Ureter (tissue), 1 donor: ENCODE measurements at places on chromosomes 13 and 19.

DNA sequence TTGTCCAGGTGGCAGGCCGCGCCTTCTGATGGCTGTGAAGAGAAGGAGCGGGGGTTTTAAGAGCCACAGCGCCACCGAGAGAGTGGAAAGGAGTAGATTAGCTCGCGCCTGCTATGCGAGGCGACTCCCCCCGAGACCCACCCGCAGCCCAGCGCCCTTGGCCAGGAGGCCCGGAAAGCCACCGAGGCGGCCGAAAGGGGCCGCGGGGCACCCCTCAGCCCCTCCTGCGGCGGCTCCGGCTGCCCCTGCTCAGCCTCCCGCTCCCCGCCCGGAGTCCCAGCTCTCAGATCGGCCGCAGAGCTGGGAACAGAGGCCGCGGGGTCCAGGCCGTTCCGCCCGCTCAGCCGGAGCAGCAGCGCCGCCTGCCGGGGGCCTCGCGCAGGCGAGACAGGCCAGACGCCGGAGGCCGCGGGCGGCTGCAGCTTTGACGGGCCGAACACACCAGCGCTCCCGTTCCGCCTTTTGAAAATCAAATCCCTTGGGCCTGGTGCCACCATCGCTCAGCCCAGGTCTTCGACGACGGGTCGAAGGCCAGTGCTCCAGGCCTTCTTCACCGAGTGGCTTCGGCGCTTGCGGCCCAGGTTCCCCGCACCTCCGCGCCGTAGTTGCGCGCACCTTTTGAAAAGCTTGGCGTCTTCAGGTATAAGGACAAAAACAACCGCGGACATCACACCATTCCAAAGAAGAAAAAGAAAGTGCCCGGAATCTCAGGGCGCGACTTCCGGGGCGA, 15.3 kb downstream of the CDX2 start:
- DNase-seq, result peak; percentile 70

DNA sequence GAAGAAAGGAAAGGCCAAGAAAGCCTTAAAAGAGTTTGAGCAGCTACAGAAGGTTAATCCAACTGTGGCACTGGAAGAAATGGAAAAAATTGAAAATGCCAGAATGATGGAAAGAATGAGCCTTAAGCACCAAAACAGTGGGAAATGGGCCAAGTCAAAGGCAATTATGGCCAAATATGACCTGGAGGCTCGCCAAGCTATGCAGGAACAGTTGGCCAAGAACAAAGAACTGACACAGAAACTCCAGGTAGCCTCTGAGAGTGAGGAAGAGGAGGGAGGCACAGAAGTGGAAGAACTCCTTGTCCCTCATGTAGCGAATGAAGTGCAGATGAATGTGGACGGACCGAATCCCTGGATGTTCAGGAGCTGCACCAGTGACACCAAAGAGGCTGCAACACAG, 5.1 kb downstream of the UTP14C start:
- no peak for DNase-seq

DNA sequence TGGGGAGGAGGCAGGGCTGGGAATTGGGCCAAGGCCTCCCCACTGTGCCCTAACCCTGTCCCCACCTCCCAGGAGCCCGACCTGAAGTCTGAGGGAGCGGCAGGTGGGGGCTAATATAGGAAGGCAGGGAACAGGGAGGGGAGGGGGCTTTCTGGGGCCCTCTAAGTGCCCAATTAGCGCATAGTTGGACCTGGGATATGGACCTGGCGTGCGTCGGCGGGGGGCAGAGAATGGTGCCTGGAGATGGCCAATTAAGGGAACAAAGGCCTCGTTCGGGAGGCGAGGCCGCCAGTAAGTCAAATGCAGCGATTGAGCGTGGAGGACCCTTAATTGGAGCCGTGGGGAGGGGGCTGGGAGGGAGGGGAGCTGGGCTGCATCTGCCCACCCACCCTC, at the start of gene C19orf85:
C19orf85 (minus strand) TSS at position 90 of the 393 bp plus-strand sequence. CDS start 197 bp downstream, outside the sequence.
- DNase-seq, result no peak

- DNase-seq, result no peak
Measured at GRCh38 chr13:44234566-44234965, 139.1 kb upstream of the SERP2 start.

- DNase-seq, result no peak
Measured at GRCh38 chr19:3320354-3320670, 46.1 kb upstream of the NFIC start.

- peak; percentile 92 for DNase-seq
Measured at GRCh38 chr19:49680421-49681351, 3.6 kb downstream of the PRMT1 start.

GRCh38 chr13:46389457-46390451, 2.7 kb upstream of the RUBCNL start:
- DNase-seq, result no peak

DNA sequence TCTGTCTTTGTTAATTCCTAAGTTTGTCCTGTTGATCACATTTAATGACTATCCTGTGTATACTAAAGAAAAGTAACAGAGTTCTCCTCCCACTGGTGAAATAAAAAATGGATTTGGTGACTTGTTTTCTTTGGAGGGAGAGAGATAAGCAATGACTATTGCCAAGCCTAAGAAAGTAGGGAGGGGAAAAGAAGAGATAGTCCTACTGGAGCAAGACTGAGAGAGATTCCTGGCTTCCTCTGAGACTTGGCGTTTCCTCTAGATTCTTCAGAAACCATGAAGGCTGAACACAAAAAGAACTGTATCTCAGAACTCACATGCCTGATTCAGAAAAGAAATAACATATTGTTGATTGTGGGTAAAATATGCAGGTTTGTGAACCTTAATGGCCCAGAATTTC, 406.5 kb downstream of the FOXO1 start:
- DNase-seq, result no peak

DNA sequence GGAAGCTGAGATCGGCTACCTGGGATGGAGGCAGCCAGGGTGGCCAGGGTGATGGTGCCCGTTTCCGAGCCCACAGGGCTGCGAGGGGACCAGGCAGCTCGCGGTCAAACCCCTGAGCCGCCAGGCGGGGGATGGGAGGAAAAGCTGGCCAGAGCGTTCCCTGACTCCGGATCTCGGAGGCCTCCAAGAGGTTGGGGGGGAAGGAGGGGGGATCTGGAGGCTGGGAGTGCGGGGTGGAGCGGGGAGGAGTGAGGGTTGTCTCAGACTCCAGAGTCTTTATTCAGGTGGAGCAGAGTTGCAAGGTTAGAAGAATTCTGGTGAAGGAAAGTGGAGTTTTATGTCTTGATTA, 1.1 kb downstream of the CACNG7 start:
- DNase-seq, result no peak

GRCh38 chr13:101150998-101151397, 265.3 kb downstream of the NALCN start:
- DNase-seq, result no peak

DNA sequence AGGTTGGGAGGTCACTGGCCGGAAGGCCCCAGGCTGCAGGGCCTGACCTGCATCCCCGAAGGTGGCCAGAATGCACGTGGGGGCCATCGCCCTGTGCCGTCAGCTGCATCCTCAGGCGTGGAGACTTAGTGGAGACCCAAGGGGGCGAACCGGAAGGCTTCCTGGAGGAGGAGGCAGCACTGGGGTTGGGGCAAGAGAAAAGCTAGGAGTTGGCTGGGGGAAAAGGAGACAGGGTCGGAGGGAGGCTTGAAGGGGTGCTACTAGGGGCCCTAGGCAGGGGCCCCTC, 1.4 kb upstream of the YJEFN3 start:
- DNase-seq, result no peak

DNA sequence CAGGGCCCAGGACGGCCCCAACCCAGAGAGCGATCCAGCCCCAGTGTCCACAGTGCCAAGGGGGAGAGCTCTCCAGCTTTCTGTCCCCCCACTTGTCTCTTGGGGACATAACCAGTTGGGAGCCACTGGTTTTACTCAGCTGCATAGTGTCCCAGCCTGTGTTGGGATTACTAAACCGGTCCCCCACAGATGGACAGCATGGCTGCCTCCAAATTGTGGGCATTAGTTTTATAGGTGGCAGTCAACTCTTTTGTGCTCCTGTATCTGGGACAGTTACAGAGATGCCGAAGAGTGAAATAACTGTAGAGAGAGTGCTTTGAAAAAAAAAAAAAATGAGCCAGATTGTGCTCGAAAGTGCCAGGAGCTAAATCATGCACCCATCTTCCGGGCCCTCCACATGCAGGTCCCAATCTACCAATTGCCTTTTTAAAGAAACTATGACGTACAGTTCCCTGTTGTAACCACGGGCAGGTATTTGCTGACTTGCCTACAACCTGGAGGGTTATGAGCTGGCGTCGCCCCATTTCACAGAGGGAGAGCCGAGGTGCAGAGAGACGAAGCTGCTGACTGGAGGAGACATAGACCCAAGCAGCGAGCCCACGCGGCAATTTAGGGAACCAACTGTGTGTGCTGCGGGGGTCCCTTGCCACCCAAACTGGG, 2.4 kb upstream of the NFIC start:
- DNase-seq, result no peak

- DNase-seq, result no peak
Measured at GRCh38 chr13:33917190-33917589, 99.2 kb downstream of the RFC3 start.
